ENCODE measurements at places on chromosomes 5 and 9.

- DNase-seq, result no peak
Measured at GRCh38 chr9:133725886-133726285, 12.3 kb downstream of the SARDH start.

- DNase-seq, result no peak
Measured at GRCh38 chr5:30843541-30843940, 349.9 kb upstream of the CDH6 start.

DNA sequence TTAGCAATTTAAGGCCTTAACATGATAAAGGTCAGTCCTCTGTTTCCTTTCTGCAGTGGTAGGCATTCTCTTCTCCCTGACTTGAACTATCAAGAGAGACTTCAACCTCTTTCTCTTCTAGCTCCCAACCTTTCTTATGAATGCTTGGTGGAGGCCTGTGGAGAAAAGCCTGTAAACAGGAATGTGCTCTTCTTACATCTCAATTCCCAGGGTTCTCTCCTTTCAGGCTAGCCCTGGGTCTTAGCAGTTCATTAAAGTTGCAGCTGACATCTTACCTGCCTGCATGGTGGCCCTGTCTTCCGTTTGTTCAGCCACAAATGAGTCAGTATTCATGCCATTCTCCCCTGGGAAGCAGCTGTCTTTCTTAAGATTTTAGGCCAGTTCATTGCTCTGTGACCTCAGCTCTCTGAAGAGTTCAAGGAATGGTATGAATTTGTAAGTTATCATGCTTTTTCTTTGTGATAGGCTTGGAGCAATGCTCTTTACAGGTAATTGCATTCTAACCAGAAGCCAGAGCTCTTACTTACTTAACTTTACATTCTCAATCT lies 77.8 kb downstream of the ADCY2 start:
- DNase-seq, result no peak

DNA sequence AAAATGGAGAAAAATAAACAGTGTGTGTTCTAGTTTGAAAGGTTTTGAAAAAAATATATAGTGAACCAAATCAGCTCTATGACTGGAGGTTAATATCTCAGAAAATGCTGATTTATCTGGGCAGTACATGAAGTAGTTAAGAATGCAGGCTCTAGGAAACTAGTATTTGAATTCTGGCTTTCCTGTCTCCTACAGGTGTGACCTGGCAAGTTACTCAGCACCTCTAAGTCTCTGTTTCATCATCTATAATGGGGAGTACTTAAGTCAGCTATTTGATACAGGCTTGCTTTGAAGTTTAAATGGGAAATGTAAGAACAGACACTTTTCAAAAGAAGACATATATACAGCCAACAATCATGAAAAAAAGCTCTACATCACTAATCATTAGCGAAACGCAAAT lies 5.2 kb downstream of the GRAMD2B start:
- no peak for DNase-seq

DNA sequence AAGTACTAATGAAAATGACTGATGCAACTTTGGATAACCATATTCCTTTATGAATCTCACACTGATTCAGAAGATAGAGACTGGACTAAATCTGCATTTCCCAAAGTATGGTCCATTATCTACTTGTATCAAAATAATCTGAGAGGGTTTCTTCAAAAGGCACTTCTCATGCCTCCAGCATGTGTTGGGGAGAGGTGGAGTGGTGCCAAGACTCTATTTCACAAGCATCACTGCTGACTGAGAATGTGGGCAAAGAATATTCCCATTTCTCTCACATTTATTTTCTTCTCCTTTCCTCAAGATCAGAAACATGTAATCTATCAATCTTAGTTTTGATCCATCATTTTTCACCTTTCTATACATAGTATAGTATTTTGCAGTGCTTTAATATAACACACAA lies 135.4 kb downstream of the GABRB2 start:
- no peak for DNase-seq

GRCh38 chr9:134800791-134801339 lies 79.7 kb upstream of the FCN2 start:
- DNase-seq, result no peak

DNA sequence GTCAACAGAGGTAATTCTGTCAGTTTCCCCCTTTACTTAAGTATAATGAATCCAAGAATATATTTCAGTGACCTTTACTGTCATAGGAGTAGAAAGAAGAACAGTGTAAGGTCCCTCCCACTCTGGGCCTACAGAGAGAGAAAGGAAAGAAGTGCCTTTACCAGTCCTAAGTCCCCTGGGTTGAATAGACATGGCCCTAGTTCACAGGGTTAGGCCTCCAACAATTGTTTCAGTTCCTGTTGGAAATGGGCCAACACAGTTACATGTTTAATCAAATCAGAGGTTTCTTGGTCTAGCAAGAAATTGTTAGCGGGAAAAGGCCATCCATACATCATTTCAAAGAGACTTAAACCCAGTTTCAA lies 605.6 kb downstream of the MTRR start:
- no peak for DNase-seq

DNA sequence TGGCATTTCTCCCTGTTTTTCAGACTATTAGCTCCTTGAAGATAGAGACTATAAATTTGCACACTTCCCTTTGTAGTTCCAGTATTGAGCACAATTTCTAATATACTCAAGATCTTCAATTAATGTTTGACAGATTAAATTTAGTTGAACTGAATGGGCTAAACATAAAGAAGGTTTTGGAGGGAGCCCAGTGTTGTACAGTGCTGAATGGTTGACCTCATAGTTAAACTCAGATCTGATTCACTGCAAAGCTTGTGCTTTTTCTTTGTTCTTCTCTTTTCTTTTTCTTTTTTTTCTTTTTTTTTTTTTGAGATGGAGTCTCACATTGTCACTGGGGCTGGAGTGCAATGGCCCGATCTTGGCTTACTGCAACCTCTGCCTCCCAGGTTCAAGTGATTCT lies 411.7 kb upstream of the ZNF462 start:
- no peak for DNase-seq

- no peak for DNase-seq
Measured at GRCh38 chr5:56291661-56292374, 58.7 kb upstream of the ANKRD55 start.

DNA sequence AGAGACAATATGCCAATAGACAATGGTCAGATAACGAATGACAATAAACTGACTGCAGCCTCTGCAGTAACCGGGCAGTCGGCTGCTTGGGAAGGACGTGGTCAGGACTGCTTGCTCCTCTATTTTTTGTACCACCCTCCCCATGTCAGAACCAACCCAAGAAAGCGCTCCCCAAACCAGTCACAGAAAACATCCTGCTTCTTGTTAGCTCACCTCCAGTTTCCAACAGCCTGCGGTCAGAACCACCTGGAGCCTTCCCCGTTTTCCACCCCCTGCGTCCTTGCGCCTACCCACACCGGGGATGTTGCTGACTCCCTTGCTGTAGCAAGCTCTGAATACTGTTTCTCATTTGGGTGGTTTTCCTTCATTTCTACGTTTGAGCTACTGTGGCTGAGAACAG lies 1.7 kb upstream of the MRNIP start:
- no peak for DNase-seq

- DNase-seq, result no peak
Measured at GRCh38 chr5:140319833-140320232, 16.9 kb upstream of the PFDN1 start.

GRCh38 chr9:30039712-30040111 lies 2344.7 kb upstream of the ACO1 start:
- no peak for DNase-seq

- DNase-seq, result no peak
Measured at GRCh38 chr5:33696411-33696810, 195.4 kb downstream of the ADAMTS12 start.

DNA sequence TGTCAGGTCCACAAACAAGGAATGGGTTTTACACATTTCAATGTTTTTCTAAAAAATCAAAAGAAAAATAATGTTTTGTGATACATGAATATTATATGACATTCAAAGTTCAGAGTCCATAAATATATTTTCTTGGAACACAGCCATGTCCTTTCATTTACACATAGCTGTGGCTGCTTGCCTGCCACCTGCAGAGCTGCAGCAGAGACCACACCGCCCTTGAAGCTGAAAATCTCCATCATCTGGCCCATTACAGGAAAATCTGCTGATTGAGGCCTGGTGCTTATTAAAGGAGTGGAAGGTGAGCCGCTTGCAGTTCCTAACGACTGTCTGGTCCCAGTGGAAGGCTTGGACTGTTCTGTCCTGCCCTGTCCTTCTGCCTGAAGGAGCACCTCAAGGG lies 232.6 kb upstream of the ADAMTS16 start:
- no peak for DNase-seq

DNA sequence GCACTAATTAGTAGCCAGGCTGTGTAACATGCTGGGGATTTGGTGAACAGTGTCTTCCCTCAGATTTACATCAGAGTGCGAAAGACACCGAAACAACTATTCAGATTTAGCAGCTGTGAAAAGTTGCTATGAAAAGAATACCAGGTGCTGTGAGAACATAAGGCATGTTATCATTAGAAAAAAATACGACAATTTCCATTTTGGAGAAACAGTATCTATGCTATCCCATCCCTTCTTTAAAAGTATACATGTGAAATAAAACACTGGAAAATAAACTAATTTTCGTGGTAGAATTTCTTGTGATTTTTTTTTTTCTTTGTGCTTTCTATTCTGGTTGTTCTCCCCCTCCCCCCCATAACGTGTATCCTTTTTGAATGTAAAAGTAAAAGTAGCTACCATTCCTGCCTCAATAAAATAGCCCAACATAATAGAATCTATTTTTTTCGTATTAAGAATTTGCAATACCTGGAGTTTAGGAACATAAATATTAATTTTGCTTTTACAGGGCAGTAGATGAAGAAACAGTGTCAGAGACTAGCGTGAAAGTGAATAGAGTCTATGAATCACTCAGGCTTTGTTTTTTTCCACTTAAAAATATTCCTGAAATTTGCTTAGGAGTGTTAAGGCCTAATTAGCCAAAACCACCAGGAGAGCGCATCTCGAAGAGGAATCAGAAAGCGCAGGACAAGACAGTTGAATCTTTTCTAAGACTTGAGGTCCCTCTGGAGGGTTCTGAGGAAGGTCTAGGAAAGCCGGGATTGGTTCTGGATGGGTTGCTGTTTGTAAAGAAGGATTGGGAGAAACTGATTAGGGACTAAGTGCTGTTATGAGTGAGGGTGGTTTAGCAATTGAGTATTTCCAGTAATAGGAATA lies 813 bp upstream of the SLU7 start:
- no peak for DNase-seq

DNA sequence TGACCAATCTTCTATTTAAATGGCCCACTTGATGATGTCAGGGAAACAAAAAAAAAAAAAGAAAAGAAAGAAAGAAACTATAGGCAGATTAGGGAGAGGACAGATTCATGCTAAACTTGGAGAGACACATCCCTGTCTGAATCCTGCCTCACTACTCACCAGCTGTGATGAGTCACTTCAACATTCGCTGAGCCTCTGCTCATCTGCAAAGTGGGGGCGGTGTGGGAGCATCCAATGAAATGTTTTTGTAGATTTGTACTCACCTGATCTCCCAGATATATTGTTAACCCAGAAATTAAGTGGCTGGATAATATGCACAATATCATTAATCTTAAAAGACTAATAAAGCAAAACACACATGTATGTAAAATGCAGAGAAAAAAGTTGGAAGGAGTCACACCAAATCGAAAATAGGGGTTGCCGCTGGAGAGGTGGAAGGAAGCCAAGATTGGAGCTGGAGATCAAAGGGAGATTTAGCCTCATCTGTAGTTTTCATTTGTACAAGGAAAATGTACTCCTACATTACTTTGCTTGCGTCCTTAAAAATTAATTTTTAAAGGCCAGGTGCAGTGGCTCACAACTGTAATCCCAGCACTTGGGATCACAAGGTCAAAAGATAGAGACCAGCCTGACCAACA lies 17.0 kb upstream of the ERGIC1 start:
- no peak for DNase-seq

- no peak for DNase-seq
Measured at GRCh38 chr9:86288499-86289198, 6.3 kb upstream of the ISCA1 start.

GRCh38 chr5:40733434-40733833 lies 22.3 kb downstream of the TTC33 start:
- no peak for DNase-seq

DNA sequence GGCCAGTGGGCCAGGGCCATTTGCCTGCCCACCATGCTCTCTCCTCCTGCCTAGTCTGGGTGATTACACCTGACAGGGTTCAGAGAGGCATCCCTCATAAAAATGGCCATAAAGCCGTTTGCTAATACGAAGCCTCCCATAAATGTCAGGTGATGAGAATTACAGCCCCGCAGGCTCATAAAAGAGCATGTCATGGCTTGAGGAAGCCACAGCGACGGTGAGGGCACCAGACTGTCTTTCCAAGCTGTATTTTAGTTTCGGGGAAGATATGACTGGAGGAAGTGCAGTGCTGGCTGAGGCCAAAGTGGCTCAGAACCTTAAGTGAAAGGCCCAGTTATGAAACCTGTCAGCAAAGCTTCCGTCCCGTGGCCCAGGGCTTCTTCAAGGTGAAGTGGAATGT lies 18.5 kb upstream of the TCERG1 start:
- no peak for DNase-seq

DNA sequence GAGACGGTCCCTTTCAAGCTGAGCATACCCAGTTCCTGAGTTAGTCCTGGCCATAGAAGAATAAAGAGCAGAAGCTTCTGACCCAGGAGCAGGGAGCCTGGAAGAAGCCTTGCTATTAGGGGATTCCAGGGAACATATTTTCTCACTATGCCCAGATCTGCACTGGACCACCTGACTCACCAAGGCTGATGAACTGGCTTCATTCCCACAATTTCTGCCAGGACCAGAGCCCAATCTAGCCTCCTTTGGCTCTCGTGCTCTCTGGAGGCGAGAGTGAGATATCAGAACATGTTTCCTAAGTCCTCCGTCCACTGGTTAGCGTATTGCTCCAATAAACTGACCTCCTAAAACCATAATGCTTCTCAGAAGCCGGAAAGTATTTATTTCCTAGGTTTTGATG lies 9.9 kb downstream of the GABBR2 start:
- DNase-seq, result no peak

- DNase-seq, result peak; percentile 42
Measured at GRCh38 chr9:132732326-132733259, 62.3 kb downstream of the GTF3C4 start.

DNA sequence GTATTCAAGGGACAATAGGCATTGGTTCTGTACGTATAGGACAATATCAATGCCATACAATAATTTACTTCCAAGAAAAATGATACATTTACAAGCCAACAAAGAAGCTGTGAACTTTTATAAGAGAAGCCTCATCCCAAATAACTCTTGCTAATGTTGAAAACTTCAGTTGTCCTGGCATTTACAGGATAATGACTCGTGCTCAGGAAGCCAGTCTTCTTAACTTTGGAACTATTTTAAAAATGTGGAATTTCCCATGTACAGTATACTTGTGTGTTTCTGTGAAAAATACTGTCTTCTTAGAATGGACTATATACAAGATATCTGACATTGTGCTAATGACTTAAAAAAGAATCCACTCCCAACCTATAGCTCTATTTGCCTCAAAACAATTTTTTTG lies 1479.3 kb upstream of the CDH9 start:
- no peak for DNase-seq

- DNase-seq, result no peak
Measured at GRCh38 chr5:116539222-116539621, 35.4 kb downstream of the SEMA6A start.

- DNase-seq, result no peak
Measured at GRCh38 chr5:126280343-126280742, 142.9 kb upstream of the GRAMD2B start.

GRCh38 chr5:178323541-178323865 lies 90.9 kb upstream of the PHYKPL start:
- DNase-seq, result no peak
